Kidney (tissue), 22 donors: ENCODE measurements at places on chromosomes 4 and X. TPM values are rescaled to one million over a fixed set of nuclear protein-coding genes. Genes with fewer than 3 reads are reported as not detected.

RHOH gene
- 14.1 TPM for total RNA-seq

DNA sequence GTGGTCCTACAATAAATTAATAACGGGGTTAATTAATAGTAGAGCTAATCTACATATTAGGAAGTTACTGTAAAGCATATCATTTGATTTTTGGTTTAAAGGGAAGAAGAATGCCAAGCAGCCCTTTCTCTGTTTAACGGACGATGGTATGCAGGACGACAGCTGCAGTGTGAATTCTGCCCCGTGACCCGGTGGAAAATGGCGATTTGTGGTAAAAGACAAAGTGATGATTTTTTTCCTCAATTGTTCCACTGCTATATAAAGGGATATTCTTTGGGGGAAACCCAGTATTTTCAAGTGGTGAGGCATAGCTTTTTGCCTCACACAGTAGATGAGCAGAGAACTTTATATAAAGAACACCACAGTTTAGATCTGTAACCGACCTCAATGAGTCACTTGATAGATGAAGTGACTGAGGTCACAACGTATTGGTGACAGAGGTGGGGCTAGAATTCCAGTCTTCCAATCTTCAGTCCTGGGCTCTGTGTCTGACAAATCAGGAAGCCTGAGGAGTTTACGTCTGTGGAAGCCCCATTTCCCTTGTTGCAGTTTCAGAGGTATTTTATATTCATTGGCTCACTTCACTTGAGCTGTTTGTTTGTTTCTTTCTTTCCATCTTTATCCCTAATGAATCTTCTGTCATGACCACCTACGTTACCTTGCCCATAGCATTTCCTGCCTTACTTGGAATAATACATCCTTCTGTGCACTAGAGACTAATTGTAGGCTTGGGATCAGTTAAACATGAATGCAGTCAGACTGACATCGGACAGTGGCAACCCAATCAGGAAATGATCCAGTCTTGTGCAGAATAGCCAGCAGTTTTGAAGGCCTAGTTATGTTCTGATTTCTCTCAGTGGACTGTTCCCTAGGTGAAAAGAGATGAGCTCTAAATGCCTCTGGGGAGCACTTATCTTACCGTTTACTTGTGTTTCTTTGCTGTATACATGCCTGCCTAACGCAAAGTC, 30.1 kb downstream of the ZRSR2 start:
- DNase-seq, result no peak

NOA1 gene
- total RNA-seq, result 14.2 TPM

DNA sequence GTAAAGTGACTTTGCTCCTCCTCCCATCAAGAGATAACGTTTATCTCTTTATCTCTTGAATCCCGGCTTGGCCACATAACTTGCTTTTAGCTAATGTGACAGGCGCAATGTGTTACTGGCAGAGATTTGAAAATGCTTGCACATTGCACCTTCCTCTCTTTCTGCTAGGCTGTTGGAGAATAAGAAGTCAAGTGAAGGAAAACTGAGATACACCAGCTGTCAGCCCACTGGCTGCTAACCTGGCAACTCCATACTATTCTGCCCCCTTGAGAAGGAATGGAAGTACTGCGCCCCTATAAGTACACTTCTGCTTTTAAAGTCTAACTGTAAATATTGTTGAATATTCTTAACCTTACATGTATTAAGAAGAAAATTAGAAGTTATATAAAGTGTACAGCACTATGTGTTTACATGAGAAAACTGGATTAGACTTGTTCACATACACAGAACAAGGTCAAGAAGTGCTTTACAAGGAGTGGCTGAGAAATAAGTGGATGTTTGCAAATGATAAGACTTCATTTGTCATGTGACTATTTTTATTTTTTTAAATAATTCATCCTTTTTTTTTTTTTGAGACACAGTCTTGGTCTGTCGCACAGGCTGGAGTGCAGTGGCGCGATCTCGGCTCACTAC, 424.5 kb upstream of the CTSO start:
- DNase-seq, result peak; percentile 80
